Kidney (tissue), 22 donors: ENCODE measurements at places on chromosomes 6 and 20.

- DNase-seq: no peak
These were observed 15.8 kb downstream of the REPS1 start for GRCh38 chr6:138972226-138972665.

DNA sequence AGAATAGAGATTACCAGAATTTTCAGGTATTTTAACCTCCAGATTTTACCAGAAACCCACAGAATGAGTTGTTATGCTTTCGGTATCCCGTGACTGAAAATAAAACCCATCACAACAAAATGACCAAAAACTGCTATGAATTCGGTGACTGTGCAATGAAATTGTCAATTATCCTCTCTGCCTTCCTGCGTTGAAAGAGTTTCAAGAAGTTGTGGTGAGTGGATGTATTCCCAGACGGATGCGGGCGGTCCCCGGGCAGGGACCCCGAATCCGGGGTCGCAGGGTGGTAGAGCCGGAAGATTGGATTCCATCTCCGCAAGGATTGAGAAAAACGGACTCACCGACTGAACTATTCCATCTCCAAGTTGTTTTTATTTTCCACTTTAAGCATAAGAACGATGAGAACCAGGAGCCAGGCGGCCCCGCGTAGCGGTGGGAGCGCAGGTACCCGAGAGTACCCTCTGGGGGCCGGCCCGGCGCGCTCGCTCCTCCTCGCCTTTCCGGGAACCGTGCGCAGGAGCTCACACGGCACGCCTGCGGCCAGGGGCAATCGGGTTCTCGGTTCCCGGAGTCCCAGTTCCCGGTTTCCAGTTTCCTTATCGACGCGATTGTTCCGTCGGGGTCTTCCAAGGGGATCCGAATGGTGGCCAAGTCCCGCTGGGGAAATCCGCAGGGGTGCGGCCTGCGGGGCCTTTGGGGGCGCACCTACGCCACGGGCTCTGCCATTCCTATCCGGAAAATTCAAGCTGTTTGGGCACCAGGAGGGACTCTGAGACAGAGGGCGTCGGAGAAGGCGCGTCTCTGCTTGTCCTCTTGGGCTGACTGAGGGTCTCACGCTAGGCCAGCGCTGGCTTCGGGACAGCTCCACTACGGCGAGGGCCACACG is 104.9 kb upstream of the PRDM1 start:
- DNase-seq: peak; percentile 43

DNA sequence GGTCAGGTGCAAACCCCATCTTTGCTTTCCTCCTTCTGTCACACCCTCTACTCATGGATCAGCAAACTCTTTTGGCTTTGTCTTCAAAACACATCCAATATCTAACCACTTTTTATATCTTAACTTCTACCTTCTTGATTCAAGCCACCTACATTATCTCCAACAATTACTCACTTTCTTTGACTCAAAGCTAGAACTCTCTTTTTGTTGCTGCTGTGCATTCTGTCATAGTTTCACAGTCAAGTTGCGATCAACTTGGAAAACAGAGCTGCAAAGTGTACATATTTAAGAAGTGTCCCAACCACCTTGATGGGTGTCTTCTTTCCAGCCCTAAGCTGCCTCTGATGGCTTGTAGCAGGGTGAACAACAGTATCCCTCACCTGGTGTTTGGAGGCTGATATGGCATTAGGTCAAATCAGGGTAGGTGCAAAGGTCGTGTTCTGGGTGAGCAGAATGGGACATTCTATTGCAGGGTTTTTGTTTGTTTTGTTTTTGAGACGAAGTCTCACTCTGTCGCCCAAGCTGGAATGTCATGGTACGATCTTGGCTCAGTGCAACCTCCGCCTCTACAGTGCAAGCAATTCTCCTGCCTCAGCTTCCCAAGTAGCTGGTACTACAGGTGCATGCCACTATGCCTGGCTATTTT is 43.4 kb upstream of the RALGAPA2 start:
- DNase-seq: no peak

DNA sequence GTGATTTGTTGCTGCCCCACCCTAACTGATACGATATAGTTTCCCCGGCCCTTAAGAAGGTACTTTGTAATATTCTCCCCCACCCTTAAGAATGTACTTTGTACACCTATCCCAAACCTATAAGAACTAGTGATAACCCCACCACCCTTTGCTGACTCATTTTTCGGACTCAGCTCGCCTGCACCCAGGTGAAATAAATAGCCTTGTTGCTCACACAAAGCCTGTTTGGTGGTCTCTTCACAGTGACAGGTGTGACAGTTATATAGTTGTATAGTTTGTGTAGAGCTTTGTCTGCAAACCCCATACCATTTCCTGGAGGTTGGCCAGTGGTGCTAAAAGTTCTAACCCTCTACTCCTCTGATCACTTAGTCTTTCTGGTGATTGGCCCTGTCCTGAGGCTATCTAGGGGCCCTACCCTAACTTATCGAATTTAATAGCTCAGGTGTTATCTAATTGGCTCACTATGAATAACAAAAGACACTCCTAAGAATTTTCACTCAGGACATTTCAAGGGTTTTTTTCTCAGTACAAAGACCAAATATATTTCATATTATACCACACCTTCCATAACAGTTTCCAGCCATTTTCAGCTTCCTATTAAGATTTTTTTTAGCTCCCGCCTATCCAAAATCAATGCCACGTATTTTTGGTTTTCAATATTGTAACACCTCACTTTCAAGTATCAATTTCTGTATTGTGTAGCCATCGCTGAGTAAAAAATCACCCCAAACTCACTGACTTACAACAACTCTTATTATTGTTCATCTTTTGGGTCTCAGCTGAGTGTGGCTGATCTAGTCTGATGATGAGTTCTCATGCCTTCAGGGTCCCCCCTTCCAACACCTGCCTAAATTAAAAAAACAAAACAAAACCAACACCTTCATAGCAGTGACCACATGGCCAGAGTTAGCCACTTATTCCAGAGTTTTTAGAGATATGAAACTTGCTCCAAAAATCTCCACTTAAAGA is 9.8 kb upstream of the BTN1A1 start:
- no peak for DNase-seq

DNA sequence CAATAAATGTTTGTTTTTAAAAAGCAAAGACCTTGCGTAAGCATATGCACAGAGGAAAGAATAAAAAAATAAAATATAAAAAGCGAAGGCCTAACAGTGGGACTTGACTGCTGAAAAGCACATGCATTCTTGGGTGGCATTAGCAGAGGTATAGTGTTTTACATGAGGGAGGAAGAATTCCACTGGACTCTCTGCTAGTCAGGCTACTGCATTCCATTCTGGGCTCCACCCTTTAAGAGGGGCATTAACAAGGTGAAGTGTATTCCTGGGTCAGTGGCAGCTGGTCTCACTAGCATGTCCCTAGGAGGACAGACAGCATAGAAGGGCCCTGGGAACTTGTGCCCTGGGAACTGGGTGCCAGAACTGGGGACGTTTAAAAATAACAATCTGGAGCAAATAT is 134.1 kb downstream of the SOBP start:
- DNase-seq: no peak

GRCh38 chr6:132052096-132052495 is 100.9 kb upstream of the CCN2 start:
- DNase-seq: no peak

GRCh38 chr6:157946053-157946617 is 35.5 kb upstream of the SYNJ2 start:
- no peak for DNase-seq

DNA sequence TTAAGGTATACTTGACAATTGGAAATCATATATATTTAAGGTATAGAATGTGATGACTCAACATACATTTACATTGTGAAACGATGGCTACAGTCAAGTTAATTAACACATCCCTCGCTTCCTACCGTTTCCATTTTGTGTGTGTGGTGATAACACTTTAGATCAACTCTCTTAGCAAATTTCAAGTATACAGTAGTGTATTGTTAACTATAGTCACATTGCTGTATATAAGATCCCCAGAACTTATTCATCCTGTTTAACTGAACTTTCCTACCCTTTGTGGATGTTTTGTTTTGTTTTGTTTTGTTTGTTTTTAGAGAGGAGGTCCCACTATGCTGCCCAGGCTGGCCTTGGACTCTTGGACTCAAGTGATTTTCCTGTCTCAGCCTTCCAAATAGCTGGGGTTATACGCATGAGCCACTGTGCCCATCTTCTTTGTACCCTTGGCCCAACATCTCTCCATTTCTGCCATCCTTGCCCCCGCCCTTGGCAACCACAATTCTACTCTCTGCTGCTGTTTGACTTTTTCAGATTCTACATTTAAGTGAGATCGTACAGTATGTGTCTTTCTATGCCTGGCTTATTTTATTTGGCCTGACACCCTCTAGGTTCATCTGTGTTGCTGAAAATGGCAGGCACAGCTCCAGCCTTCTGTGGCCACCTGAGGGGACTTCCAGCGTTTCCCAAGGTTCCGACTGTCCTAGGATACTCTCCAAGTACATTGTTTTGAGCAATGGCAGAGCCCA is 90.5 kb upstream of the SNX9 start:
- no peak for DNase-seq

- DNase-seq: no peak
These were observed 66.2 kb downstream of the GMDS start for GRCh38 chr6:2179241-2179640.
